ENCODE measurements at places on chromosomes 3 and 15.

DNA sequence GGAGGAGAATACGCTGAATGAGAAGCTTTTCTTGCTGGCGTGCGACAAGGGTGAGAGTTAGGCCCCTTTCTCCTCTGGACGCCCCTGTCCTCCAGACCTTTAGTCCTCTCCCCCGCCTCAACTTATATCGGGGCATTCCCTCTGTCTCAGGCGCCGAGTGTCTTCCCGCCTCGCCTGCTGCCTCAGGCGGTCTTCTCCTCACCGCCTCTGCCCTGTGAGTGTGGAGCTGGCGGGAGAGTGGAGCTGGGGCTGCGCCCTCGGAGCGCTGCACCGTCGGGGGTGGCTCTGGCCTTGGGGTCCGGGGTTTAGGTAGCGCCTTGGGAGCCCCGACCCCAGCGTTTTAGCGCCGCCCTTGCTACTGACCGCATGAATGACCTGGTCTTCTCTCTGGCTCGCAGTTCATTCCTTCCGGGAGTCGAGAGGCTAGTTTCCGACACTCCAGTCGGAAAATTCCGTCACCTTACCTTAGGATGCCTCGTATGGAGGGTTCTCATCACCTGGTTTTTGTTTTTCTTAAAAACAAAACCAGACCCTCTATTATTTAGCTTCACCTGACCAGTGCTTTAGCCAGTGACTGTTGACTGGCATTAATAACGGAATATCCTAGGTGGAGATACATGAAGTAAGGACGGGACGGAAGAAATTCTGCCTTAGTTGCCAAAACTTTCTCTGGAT lies 985 bp downstream of the TRPC1 start:
- DNase-seq: peak; percentile 82
- H3K27ac ChIP-seq: peak overlapping the region; percentile 72
- H3K27me3 ChIP-seq: no peaks in the 10 kb centered on the region
- H3K4me3 ChIP-seq: peak overlapping the region; percentile 92

DNA sequence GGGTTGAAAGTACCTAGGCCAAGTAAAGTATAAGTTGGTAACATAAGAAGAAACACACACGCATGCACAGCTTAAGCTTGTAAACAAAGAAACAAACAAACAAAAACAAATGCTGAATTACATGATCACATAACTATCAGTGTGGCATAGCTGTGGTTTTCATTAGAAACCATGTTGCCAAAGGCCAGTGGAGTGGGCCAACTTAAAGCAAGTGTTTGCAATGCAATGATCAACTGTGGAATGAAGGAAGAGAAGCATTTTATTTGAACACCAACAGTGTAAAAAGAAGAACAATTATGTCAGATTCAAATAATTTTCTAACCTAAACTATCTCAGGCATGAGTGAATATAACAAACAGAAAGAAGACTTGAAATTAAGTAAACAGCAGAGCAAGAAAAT lies 199.4 kb upstream of the STRIT1 start:
- H3K4me3 ChIP-seq: no peak overlapping the region
- no peaks in the 10 kb centered on the region for H3K4me1 ChIP-seq
- H3K27ac ChIP-seq: no peak overlapping the region
- peaks cover 36% of the 10 kb centered on the region for H3K36me3 ChIP-seq

DNA sequence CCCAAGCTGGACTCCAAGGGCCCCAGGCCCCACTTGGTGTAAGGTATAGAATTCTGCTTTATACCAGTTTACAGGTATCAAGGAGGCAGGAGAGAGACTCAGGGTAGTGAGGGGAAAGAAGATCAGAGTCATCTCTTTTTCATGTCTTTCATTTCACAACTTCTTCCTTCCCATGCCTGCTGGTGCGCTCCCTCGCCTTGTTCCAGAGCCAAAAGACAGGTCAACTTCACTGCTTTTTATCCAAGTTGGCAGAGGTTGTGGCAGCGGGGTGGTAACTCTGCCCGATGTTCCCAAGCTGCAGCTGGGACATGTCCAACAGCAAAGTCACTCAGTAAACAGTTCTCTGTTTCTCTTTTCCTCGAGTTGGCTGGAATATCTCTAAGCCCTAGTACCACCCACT lies 86.3 kb upstream of the TCF12 start:
- no peak overlapping the region for H3K4me3 ChIP-seq
- no peaks in the 10 kb centered on the region for H3K4me1 ChIP-seq
- no peak for DNase-seq
- H3K36me3 ChIP-seq: no peaks in the 10 kb centered on the region

DNA sequence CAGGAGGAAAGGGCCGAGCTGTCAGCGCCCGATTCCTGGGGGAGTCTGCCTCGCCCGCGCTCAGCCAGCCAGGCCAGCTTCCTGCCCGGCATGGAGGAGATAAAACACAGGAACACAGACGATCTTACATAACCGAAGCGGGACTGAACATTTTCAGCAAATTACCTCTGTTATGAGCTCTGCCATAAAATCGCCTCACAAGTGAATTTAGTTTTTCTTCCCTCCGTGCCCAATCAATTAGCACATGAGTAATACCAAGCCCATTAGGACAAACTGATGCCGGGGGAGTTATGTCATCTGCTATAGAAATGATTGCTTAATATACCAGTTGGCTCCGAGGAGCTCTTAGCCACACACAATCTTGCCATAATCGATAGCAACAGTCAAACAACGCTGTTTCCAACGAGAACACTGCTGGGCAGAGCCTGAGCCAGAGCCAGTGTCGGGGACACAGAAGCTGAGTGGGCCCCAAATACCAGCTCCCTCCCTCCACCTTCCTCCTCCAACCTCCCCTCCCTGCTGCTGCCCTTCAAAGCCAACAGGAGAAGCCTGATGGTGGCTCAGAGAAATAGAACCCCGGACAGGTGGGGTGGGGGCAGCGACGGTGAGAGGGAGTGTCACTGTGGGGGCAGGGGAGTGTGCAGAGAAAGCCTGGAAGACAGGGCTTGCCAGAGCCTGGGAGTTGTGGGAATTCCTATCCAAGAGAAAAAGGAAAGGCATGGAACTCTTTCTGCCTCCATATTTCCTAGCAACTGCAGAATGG lies 279.4 kb upstream of the TLE3 start:
- no peak overlapping the region for H3K27ac ChIP-seq
- peak; percentile 35 for DNase-seq
- H3K4me3 ChIP-seq: peak overlapping the region; percentile 62
- no peaks in the 10 kb centered on the region for H3K27me3 ChIP-seq
- peaks cover 2% of the 10 kb centered on the region for H3K4me1 ChIP-seq

GRCh38 chr3:67653425-67654098 lies 850 bp downstream of the SUCLG2 start:
- peak overlapping the region; percentile 78 for H3K4me3 ChIP-seq
- H3K36me3 ChIP-seq: peaks cover 10% of the 10 kb centered on the region
- DNase-seq: no peak
- H3K27me3 ChIP-seq: no peaks in the 10 kb centered on the region

DNA sequence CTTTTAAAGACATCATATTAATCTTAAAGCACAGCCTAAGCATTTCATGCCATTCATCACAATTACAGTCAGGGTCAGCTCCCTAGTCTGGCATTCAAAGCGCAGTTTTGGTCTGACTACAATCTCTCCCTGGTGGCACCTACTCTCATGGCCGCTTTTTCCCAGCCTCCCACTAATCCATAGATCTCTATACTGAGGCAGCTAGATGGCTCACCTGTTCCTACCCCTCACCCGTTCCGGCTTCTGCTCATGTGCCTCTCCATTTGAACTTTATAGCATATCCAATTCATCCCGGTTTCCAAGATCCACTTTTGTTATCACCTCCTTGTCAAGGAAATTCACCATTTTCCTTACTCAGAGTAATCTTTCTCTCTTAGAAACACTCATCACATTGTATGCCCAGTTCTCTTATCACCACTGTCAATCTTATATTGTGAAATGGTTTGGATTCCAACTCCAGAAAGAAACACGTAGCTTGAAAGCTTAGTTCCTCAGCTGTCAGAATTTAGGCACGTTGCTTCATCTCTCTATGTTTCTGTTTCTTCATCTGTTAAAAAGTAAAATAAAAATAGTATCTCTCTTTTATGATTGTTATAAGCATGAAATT lies 220.0 kb upstream of the UBE2E2 start:
- DNase-seq: no peak
- no peak overlapping the region for H3K27ac ChIP-seq
- no peak overlapping the region for H3K4me3 ChIP-seq
- H3K36me3 ChIP-seq: no peaks in the 10 kb centered on the region
- H3K4me1 ChIP-seq: no peaks in the 10 kb centered on the region

- no peaks in the 10 kb centered on the region for H3K4me1 ChIP-seq
- no peak overlapping the region for H3K27ac ChIP-seq
- DNase-seq: no peak
- no peak overlapping the region for H3K4me3 ChIP-seq
- H3K36me3 ChIP-seq: peaks cover 6% of the 10 kb centered on the region
- H3K27me3 ChIP-seq: no peaks in the 10 kb centered on the region
These were observed 43.3 kb downstream of the ZNF106 start for GRCh38 chr15:42447599-42447998.

DNA sequence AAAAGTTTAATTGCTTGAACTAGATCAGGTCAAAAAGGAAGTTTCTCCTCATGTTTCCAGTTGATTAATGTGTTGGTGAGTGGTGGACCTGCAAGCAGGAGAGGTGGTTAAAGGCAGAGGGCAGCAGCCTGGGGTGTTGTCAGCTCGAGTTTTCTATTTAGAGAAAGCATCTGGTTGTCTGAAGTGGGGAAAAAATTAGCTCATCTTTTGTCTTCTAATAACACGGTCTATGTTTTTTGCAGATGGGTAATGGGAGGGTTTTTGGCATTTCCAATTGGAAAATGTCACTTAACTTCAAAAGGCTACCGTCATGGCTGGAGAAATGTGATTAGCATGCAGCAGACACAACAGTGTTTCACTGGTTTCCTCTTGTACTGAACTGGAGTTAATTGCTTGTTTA lies 122.6 kb downstream of the ITPR1 start:
- no peak overlapping the region for H3K4me3 ChIP-seq
- DNase-seq: no peak
- no peaks in the 10 kb centered on the region for H3K4me1 ChIP-seq
- H3K27ac ChIP-seq: no peak overlapping the region

GRCh38 chr3:110495201-110495927 lies 576.3 kb upstream of the NECTIN3 start:
- H3K27me3 ChIP-seq: no peaks in the 10 kb centered on the region
- DNase-seq: peak; percentile 49
- peaks cover 2% of the 10 kb centered on the region for H3K36me3 ChIP-seq
- H3K27ac ChIP-seq: no peak overlapping the region
- no peaks in the 10 kb centered on the region for H3K4me1 ChIP-seq
- H3K4me3 ChIP-seq: no peak overlapping the region

DNA sequence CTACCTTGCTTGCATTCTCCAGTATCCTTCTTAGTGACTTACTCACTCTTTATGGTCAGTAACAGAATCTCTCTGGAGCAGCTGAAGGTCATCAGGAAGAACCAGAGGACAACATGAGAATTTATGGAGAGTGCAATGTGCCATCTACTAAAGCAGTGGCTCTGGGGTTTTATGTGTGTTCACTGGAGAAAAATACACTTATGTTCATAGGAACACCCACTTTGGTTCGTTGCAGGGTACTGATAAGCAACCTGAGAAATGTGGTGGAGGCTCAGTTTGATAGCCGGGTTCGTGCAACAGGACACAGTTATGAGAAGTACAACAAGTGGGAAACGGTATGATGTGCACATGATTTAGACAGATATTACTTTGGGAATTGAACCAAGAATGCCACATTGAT lies 12.8 kb downstream of the CPB1 start:
- no peaks in the 10 kb centered on the region for H3K27me3 ChIP-seq
- no peak overlapping the region for H3K27ac ChIP-seq
- H3K36me3 ChIP-seq: no peaks in the 10 kb centered on the region
- DNase-seq: no peak
